ENCODE measurements at places on chromosomes 12 and 14.
A peak's percentile ranks its signal among the peaks of the same experiment; 100 is the strongest.

GRCh38 chr14:32913725-32914124 is 25.0 kb upstream of the NPAS3 start:
- no peak for DNase-seq

DNA sequence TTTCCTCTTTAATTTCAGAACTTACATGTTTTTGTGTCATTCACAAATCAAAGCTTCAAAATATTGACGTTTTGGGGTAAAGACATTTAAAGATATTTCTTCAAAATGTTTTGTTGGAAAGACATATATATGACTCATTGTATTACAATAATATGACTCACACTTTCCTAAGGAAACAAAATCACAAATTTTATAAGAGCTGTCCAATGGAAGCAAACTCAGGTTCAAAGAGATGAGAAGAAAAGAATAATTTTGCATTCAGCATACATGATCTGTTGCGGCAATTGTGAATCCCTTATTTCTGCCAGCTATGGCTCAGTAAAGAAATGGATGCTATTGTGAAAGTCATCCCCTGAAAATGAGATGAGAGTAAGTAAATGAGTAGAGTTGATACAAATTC is 82.7 kb downstream of the GRIP1 start:
- DNase-seq: no peak

DNA sequence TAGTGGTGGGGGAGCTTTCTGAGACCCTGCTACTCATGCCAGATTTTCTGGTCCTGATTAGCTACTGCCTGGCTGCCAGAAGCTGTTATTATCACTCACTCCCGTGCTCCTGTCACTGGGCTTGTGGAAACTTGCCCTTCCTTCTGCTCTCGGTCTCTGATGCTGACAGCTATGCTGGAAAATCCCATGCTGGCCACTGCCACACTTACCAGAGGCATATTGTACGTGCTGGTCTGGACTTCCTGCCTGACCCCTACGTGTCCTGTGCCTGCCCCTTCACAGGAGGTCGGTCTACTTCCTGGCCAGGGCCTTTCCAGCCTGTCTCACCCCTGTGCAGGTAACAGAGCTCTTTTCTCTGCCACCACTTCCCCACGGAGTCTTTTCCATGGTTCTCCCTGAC is 149.4 kb upstream of the PLEKHG7 start:
- DNase-seq: no peak

GRCh38 chr12:65822732-65823512 is 1.4 kb upstream of the HMGA2 start:
- DNase-seq: peak; percentile 69

GRCh38 chr12:19155981-19156734 is 26.6 kb downstream of the PLEKHA5 start:
- no peak for DNase-seq

Data from colonic mucosa (tissue), 4 donors.